Sciatic nerve (tissue), 2 donors: ENCODE measurements at places on chromosomes 2 and 18. TPM values are rescaled to one million over a fixed set of nuclear protein-coding genes. Genes with fewer than 3 reads are reported as not detected.

NEU4 gene
- not detected for total RNA-seq

TDRD15 gene
- total RNA-seq: 0.13 TPM

SERPINB7 gene
- 0.53 TPM for total RNA-seq

SF3B1 gene
- 330 TPM for total RNA-seq

ALPI gene
- total RNA-seq: not detected

SCN2A gene
- 1.9 TPM for total RNA-seq

VIT gene
- 67.9 TPM for total RNA-seq

ID2 gene
- total RNA-seq: 95.8 TPM

FOXD4L1 gene
- not detected for total RNA-seq

C2orf78 gene
- total RNA-seq: not detected

PTGR3 gene
- 31.6 TPM for total RNA-seq

SEMA4F gene
- total RNA-seq: 11.5 TPM

AGXT gene
- total RNA-seq: not detected

XIRP2 gene
- 2.9 TPM for total RNA-seq

NR4A2 gene
- 62.1 TPM for total RNA-seq

NAGK gene
- 125 TPM for total RNA-seq

DAW1 gene
- total RNA-seq: not detected

TMEM214 gene
- 74.0 TPM for total RNA-seq

MGAT4A gene
- 46.0 TPM for total RNA-seq

CFC1 gene
- not detected for total RNA-seq

CAPN14 gene
- total RNA-seq: 0.36 TPM

CNTNAP5 gene
- total RNA-seq: not detected

CSRNP3 gene
- 8.3 TPM for total RNA-seq

ICA1L gene
- total RNA-seq: 18.4 TPM

EIF4E2 gene
- total RNA-seq: 41.0 TPM

BARD1 gene
- total RNA-seq: 20.5 TPM

RAB12 gene
- 50.2 TPM for total RNA-seq

SERPINB12 gene
- total RNA-seq: not detected

LCT gene
- total RNA-seq: 0.04 TPM

EML6 gene
- 0.89 TPM for total RNA-seq

LRRTM1 gene
- 7.2 TPM for total RNA-seq

PROC gene
- total RNA-seq: not detected

ADD2 gene
- total RNA-seq: 3.2 TPM

R3HDM1 gene
- 32.5 TPM for total RNA-seq

FABP1 gene
- not detected for total RNA-seq
